ENCODE measurements at places on chromosomes 5 and 9. TPM values are rescaled to one million over a fixed set of nuclear protein-coding genes. Genes with fewer than 3 reads are reported as not detected.

GRCh38 chr9:13127131-13127530, 152.4 kb downstream of the MPDZ start:
- H3K27me3 ChIP-seq, result no peaks in the 10 kb centered on the region
- no peaks in the 10 kb centered on the region for H3K4me1 ChIP-seq
- H3K36me3 ChIP-seq, result peaks cover 40% of the 10 kb centered on the region
- DNase-seq, result no peak
- no peak overlapping the region for H3K4me3 ChIP-seq

PLAC8L1 gene
- total RNA-seq, result not detected

SHOC1 gene
- total RNA-seq, result not detected

ORM2 gene
- total RNA-seq, result not detected

PTGES2 gene
- 114 TPM for total RNA-seq

- H3K4me3 ChIP-seq, result peak overlapping the region; percentile 80
- H3K27ac ChIP-seq, result peak overlapping the region; percentile 61
- H3K36me3 ChIP-seq, result no peaks in the 10 kb centered on the region
- no peak for DNase-seq
- no peaks in the 10 kb centered on the region for H3K4me1 ChIP-seq
Measured at GRCh38 chr5:76715486-76715735, 515 bp upstream of the F2R start.

DNA sequence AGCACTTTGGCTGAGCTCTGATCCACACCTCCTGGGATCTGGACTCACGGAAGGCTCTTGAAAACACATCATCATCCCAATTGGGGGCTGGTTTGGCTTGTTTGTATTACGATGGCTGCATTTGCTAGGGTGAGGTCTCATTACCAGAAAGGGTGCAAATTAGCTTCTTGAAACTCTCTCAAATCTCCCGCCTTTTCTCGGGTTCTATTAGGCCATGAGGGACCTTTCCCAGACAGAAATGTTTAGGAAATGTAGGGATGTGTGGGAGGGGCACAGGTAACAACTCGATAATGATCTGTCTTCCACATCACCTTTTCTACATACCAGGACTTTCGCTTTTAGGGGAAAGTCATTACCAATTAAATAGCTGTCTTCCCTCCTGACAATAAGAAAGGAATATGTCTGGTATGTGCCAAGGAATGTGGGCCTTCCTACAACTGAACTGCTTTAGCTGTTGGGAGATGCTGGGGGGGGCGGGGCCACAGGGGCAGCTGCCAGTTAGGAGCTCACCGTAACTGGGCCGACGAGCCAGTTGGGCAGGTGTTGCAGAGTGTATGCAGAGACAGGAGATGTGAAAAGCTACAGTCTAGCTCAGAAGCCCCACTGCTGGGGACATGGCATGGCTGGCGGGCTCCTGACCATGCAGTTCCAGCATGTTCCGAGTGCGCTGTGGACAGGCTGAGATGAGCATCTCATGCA, 71.2 kb downstream of the AK8 start:
- H3K27me3 ChIP-seq, result no peaks in the 10 kb centered on the region
- H3K4me1 ChIP-seq, result no peaks in the 10 kb centered on the region
- H3K4me3 ChIP-seq, result no peak overlapping the region
- H3K36me3 ChIP-seq, result no peaks in the 10 kb centered on the region
- DNase-seq, result peak; percentile 44
- no peak overlapping the region for H3K27ac ChIP-seq

DNA sequence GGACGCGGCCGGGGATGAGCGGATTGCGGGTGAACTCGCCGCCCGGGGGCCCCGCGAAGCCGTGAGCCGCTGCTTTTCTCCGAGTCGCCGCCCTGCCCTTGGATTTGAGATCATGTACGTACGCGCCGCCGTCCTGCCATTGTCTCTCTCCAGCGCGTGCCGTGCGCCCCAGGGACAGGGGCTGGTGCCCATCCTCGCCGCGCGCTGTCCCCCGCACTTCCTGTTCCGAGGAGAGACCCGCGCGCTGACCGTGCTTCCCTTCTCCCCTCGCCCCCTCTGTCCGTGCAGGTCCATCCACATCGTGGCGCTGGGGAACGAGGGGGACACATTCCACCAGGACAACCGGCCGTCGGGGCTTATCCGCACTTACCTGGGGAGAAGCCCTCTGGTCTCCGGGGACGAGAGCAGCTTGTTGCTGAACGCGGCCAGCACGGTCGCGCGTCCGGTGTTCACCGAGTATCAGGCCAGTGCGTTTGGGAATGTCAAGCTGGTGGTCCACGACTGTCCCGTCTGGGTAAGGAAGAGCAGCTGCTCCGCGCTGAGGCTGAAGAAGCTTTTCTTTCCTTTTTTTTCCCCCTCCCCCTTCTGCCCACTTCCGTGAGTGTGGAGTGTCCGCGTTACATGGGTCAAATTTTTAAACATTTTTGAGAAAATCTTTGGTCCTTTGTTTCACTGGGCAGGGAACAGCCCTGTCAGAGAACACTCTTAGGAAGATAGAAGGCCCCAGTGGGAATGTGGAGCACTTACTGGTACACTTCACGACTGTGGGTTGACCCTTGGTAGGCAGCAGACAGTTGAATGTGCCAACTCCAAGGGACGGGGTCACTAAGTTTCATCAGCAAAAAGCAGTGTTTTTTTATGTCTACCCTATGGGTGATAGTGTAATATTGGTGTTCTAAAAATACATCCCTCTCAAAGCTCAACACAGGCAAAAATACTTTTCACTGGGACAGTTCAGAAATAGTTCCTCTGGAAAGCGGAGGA, 727 bp downstream of the RHOBTB3 start:
- no peaks in the 10 kb centered on the region for H3K36me3 ChIP-seq
- peak overlapping the region; percentile 94 for H3K27ac ChIP-seq

RAB3C gene
- 0.16 TPM for total RNA-seq

DNA sequence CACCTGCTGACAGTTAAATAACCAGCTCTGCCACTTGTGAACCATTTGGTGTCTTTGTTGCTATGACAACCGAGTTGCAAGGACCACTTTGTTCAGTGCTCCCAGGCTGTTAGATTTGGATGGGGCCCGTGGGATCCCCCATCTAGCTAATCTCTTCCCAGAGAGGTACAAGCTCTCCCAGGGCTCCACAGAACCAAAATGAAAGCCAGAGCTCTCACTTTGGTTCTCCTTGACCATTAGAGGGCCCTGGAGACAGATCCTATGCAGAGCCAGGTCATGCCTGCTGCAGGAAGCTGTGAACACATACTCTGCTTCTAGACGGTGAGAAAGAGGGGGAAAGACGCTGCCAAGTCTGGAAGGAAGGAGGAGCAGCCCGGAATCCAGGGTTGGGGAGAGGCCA, 224.6 kb downstream of the GABBR2 start:
- no peaks in the 10 kb centered on the region for H3K36me3 ChIP-seq
- H3K4me3 ChIP-seq, result no peak overlapping the region
- no peaks in the 10 kb centered on the region for H3K4me1 ChIP-seq
- no peaks in the 10 kb centered on the region for H3K27me3 ChIP-seq
- no peak overlapping the region for H3K27ac ChIP-seq

ISL1 gene
- total RNA-seq, result not detected

DNA sequence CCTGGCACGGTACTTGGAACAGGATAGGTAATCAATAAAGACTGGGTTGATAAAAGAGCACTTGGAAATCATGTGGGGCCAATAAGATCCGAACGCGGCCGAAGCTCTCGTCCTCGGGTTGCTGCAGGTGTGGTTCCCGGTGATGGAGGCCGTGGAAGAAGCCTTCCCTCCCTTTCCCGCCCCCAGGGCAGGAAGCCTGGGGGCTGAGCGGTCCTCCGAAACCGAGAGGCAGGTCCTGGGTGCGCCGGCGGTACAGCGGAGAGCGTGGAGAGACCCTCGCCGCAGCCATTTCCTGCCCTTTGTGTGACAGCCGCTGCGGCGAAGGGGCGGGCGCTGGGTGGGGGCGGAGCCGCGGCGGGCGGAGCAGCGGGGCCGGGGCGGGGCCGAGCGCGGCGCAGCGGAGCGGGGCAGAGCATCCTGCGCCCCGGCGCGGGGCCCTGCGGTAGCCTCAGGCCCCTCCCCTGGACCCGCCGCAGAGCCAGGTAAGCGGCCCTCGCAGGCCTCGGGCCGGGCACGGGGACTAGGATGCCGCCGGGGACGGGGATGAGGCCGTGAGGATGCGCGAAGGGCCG, at the start of gene CYFIP2:
Gene CYFIP2, plus strand, starts transcription at position 410 of the 572 bp plus-strand sequence. CDS start 19,239 bp downstream, outside the sequence.
- peaks cover 28% of the 10 kb centered on the region for H3K4me1 ChIP-seq
- H3K27ac ChIP-seq, result peak within 1 kb of the TSS; percentile 66
- no peaks in the 10 kb centered on the region for H3K27me3 ChIP-seq
- H3K36me3 ChIP-seq, result no peaks in the 10 kb centered on the region

Data from right atrium auricular region (tissue), 2 donors.